Activated CD8-positive, alpha-beta T cell treated with anti-CD3 and anti-CD28 coated beads for 36 hours (primary cell): ENCODE measurements at places on chromosomes 2 and 18.
A peak's percentile ranks its signal among the peaks of the same experiment; 100 is the strongest.

- peaks cover 2% of the 10 kb centered on the region for H3K27me3 ChIP-seq
- no peaks in the 10 kb centered on the region for H3K36me3 ChIP-seq
- H3K4me3 ChIP-seq = no peak overlapping the region
- no peaks in the 10 kb centered on the region for H3K4me1 ChIP-seq
Observed at GRCh38 chr18:8856212-8856611, 150.9 kb downstream of the MTCL1 start.

DNA sequence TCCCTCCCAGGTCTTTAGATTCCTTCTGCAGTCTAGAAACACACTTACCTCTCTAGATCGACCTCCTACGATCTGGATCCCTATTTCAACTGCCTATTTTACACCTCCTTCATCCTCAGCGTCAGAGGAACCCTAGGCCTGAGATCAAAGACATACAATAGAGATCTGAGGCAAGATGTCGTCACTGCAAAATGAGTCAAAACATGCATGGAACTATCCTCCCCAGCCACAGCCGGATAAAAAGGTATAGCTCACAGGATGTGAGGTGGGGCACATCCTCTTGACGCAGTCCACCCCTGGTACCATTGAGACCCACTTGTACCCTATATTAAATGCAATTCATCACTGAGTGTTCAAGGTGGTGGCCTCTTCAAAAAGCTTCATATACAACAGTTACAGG is 63.7 kb upstream of the DNAJC10 start:
- H3K4me1 ChIP-seq = no peaks in the 10 kb centered on the region
- H3K27ac ChIP-seq = no peak overlapping the region
- peaks cover 4% of the 10 kb centered on the region for H3K27me3 ChIP-seq
- DNase-seq = no peak
- no peaks in the 10 kb centered on the region for H3K36me3 ChIP-seq

DNA sequence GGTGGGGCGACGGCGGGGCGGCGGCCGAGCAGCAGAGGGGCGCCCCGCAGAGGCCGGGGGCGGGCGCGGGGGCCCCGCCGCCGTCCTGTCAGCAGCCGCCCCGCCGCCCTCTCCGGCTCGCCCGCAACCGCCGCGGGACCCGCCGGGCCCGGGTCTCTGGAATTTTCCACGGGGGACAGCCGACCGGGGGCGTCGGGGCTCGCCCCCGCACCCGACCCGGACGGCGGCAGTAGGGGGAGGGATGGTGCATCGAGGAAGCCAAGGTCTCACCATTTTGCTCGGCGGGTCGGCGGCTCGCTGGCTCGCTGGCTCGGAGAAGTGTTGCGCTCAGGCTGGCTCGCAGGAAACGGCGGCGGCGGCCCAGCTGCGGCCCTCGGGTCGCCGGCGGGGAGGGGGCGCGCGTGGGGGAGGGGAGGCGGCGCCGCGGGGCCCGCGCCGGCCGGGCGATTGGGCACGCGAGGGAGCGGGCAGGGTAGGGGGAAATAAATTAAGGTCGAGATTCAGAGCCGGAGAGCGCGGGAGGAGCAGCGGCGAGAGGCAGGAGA is 405 bp downstream of the PPP3R1 start:
- peak overlapping the region; percentile 98 for H3K27ac ChIP-seq
- no peaks in the 10 kb centered on the region for H3K27me3 ChIP-seq
- peak; percentile 53 for DNase-seq
- peaks cover 33% of the 10 kb centered on the region for H3K4me1 ChIP-seq

DNA sequence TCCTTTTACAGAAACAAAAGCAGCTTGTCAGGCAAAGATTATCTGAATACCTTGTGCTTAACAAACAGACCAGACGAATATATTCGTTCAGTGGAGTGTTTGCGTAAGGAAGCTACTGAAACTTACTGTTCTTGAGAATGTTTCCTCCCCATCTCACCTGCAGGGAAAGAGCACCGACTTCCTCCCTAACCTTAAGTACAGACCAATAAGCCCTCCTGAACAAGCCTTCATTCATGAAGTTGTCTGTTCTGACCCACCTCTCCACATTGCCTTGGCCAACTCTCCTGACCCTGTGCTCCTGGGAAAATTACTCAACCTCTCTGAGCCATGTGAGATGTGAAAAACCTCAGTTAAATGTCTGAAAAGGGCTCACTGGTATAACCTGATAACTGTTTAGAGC is 35.2 kb downstream of the STK39 start:
- peaks cover 59% of the 10 kb centered on the region for H3K4me1 ChIP-seq
- peak overlapping the region; percentile 58 for H3K4me3 ChIP-seq
- DNase-seq = no peak
- H3K27ac ChIP-seq = peak overlapping the region; percentile 89
- no peaks in the 10 kb centered on the region for H3K27me3 ChIP-seq

GRCh38 chr2:109493176-109493935 is 120.4 kb downstream of the SEPTIN10 start:
- no peaks in the 10 kb centered on the region for H3K27me3 ChIP-seq
- peaks cover 3% of the 10 kb centered on the region for H3K36me3 ChIP-seq
- no peak overlapping the region for H3K27ac ChIP-seq
- DNase-seq = no peak
- H3K4me3 ChIP-seq = no peak overlapping the region

GRCh38 chr2:172969166-172969565 is 106.5 kb upstream of the MAP3K20 start:
- H3K27me3 ChIP-seq = no peaks in the 10 kb centered on the region
- H3K4me3 ChIP-seq = no peak overlapping the region
- DNase-seq = no peak

DNA sequence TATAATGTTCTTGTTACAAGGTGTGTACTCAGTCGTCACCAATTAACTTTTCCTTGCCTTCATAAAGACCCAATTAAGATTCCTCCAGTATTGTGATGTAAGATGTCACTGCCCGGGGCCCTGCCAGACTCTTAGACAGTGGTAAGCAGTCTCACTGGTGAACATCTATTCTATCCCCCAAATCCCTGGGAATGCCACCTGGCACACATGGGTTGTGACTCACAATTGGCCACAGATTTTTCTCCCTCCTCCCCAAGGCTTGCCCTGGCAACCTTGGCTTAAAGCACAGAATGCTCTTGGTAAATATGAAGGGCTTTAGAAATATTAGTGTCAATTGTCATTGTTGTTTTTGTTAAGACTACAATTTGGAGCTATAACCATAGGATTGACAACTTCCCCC is 287.9 kb downstream of the ETAA1 start:
- no peaks in the 10 kb centered on the region for H3K36me3 ChIP-seq
- H3K27me3 ChIP-seq = no peaks in the 10 kb centered on the region
- H3K27ac ChIP-seq = no peak overlapping the region
- no peaks in the 10 kb centered on the region for H3K4me1 ChIP-seq
- no peak for DNase-seq

GRCh38 chr2:30239308-30239985 is 8.1 kb downstream of the LBH start:
- peak overlapping the region; percentile 97 for H3K27ac ChIP-seq
- peak; percentile 88 for DNase-seq
- H3K27me3 ChIP-seq = no peaks in the 10 kb centered on the region
- H3K4me3 ChIP-seq = peak overlapping the region; percentile 78
- peaks cover 89% of the 10 kb centered on the region for H3K4me1 ChIP-seq

DNA sequence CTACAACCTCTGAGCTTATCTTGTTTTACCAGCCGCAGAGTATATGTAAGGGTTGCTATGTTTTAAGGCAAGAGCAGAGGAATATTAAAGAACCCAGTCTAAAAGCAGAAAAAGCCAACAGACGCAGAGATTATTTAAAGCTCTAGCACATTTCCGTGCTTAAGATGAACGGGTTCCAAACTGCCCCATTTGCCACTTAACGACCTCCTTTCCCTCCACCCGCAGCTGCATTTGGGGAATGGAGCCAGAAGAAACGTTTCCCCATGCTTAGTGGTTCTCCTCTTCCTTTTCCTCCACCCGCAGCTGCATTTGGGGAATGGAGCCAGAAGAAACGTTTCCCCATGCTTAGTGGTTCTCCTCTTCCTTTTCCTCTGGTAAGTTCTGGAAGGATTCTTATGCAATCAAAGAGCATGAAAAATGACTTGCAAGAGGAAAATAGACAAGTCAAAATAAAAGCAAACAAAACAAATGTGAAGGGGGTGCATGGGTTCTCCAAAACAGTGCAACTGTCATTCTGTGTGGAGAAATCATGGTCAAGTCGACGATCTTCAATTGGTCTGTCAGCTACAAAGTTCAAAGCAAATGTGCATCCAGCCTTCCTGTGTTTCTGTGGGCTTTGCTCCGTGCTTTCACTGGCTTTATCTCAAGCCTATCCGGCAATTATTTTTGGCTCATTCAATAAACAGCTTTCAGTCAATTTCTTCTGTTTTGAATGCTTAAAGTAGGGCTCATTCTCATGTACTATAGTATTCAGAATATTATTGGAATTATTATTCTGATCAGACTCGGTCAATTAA is 57.8 kb downstream of the DIPK1C start:
- H3K36me3 ChIP-seq = no peaks in the 10 kb centered on the region
- DNase-seq = no peak
- no peak overlapping the region for H3K4me3 ChIP-seq
- H3K27ac ChIP-seq = no peak overlapping the region
- peaks cover 6% of the 10 kb centered on the region for H3K4me1 ChIP-seq
- no peaks in the 10 kb centered on the region for H3K27me3 ChIP-seq

GRCh38 chr2:191976436-191976835 is 129.5 kb upstream of the CAVIN2 start:
- peaks cover 5% of the 10 kb centered on the region for H3K27me3 ChIP-seq
- H3K36me3 ChIP-seq = no peaks in the 10 kb centered on the region
- DNase-seq = no peak
- no peak overlapping the region for H3K4me3 ChIP-seq

DNA sequence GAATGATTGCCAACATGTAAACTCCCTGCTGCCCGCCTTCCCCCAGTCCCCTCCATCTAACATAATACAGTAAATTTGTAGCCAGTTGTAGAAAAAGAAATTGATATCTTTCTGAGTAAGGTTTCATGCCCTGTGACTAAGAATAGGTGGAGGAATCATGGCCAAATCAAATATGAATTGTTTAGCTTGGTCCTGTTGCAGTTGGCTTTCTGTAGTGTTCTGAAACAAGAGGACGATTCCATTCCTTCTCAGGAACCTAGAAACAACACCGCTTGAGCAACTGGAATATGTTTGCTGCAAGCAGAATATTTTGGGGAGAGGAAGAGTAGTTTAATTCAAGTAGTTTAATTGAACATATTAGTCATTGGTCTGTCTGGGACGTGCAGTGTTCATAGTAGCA is 7.0 kb upstream of the DRC1 start:
- H3K4me1 ChIP-seq = peaks cover 26% of the 10 kb centered on the region
- DNase-seq = no peak
- H3K36me3 ChIP-seq = peaks cover 19% of the 10 kb centered on the region
- H3K27me3 ChIP-seq = no peaks in the 10 kb centered on the region

DNA sequence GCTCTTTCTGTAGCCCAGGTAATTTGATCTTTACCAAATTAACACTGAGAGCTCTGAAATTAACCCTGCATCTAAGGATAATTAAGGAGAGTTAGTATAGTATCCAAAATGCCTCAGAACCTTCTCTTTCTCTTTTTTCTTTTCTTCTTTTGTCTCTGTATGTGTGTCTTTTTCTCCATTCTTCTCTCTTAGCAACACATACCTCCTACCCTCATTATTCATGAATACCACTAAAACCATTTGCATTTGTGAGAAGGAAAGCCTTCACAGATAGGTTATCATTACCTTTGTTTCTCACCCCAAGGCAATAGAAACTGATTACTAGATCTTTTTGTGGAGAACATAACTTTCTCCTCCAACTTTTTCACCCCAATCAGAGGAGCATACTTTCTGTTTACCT is 376.5 kb upstream of the NXPH2 start:
- no peak for DNase-seq
- H3K27me3 ChIP-seq = no peaks in the 10 kb centered on the region
- no peak overlapping the region for H3K27ac ChIP-seq
- no peaks in the 10 kb centered on the region for H3K36me3 ChIP-seq
- no peaks in the 10 kb centered on the region for H3K4me1 ChIP-seq
- H3K4me3 ChIP-seq = no peak overlapping the region
